Skeletal muscle cell (primary cell): ENCODE measurements at places on chromosomes 12 and 14.

DNA sequence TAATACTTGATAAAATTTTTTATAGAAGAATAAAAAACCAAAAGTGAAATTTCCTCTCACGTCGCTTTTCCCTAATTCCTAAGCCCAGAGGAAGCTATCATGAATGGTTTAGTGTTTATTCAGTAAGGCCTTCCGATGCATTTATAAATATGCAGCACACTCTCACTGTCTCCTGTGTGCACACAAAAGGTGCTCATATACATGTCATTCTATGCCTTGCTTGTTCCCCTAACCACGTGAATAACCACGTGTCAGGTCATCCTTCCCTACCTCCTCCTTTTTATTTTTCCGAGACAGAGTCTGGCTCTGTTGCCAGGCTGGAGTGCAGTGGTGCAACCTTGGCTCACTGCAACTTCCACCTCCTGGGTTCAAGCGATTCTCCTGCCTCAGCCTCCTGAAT lies 29.6 kb downstream of the PIGH start:
- DNase-seq, result no peak

- no peak for DNase-seq
Observed at GRCh38 chr12:101940400-101940950, 63.1 kb downstream of the DRAM1 start.

GRCh38 chr12:109910969-109911348 lies 10.9 kb downstream of the TCHP start:
- DNase-seq, result no peak

DNA sequence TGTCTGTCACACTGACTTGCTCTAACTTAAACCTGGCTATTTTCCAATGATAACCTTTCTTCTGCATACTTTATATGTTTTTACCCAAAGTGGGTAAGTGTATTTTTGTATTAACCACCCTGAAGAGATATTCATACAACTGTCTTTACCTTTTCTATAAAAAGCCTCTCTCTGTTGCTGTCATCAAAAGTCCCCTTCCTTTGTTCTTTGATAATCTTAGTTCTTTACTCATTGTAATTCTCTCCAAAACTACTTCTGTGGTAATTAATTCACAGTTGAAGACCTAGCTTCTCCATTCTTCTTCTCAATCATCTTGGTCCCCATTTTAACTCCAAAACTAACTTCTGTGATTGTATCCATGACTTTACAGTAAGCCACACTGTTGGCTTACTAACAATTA lies 479.7 kb upstream of the MGAT4C start:
- no peak for DNase-seq

GRCh38 chr14:102993523-102993922 lies 63.8 kb downstream of the CDC42BPB start:
- DNase-seq, result no peak

DNA sequence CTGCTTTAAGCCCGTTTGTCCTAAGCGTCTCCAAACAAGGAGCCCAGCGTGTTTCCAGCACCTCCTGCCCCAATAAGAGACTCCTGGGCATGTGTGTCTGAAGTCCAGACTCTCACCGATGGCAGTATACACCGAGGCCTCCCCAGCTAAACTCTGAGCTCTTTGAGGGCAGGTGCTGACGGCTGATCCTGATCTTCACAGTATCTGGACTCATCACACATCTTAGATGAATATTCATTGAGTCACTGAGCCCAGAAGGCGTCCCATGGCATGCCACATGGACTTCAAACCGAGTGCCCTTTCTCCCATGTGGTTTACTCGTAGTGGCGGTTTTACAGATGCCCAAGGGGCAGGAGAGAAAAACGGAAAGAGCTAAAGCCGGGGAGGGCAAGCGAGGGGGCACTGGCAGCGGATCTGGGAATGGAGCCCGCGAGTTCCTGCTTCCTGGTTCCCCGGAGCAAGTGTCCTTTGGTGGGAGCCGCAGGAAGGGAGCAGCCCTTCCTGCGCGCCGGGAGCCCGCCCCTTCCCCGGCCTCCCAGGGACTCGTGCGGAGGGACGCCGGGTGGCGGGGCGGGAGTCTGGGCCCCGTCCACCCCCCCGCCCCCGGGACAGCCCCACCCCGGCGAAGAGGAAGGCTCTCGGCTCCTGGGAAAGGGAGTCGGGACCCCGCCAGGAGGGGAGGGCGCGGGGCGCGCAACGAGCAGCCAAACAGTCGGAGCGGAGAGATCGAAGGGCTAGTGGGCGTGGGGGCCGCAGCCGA lies 585 bp upstream of the TEAD4 start:
- no peak for DNase-seq

GRCh38 chr14:79466938-79467527 lies 744.3 kb downstream of the DIO2 start:
- no peak for DNase-seq
